ENCODE measurements at places on chromosomes 5 and 9. TPM values are rescaled to one million over a fixed set of nuclear protein-coding genes. Genes with fewer than 3 reads are reported as not detected.

Gene LCNL1
- 3.5 TPM for total RNA-seq

Gene LCN15
- total RNA-seq = not detected

Gene LRRC19
- not detected for total RNA-seq

Gene FER
- total RNA-seq = 27.4 TPM

Gene IL31RA
- total RNA-seq = 0.43 TPM

Gene ADGRD2
- total RNA-seq = not detected

Gene SLC1A3
- 1.3 TPM for total RNA-seq

Gene PCDHA9
- under 0.01 TPM for total RNA-seq

Gene PCA3
- total RNA-seq = not detected

Gene PCSK1
- under 0.01 TPM for total RNA-seq

GRCh38 chr9:81074221-81074620 lies 615.1 kb downstream of the TLE1 start:
- no peak for DNase-seq

DNA sequence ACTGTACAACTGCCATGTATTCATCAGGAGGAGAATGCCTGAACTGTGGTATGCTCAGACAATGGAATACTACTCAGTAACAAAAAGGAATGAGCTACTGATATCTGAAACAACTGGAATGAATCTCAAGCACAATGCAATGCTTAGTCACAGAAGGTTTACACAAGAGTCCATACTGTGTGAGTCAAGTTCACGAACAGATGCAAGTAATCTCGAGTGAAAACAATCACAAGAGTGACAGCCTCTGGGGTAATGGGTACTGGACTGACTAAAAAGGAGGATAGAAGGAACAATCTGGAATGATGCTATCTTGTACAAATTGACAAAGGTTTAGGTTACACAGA lies 19.5 kb upstream of the GOLGA1 start:
- peak; percentile 39 for DNase-seq

DNA sequence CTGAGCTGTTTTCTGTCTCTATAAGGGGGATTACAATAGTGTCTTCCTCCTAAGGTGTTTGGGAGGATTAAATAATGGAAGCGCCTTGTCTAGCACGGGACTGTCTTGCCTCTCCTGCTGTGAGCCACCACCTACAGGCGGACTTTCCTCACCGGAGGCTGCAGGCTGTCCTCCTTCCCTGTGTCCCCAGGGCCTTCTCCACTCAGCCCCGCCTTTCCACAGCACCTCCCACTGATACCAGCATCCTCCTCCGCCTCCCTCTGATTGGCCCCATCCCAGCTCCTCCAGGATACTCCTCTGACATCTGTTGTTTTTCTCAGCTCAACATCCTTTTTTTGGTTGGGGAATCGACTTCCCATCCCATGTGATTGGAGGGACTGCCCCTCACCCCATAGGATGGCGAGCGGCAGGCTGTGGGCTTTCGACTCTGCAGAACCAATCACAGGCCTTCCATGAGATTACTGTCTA lies 851 bp upstream of the ZDHHC12 start:
- peak; percentile 86 for DNase-seq

DNA sequence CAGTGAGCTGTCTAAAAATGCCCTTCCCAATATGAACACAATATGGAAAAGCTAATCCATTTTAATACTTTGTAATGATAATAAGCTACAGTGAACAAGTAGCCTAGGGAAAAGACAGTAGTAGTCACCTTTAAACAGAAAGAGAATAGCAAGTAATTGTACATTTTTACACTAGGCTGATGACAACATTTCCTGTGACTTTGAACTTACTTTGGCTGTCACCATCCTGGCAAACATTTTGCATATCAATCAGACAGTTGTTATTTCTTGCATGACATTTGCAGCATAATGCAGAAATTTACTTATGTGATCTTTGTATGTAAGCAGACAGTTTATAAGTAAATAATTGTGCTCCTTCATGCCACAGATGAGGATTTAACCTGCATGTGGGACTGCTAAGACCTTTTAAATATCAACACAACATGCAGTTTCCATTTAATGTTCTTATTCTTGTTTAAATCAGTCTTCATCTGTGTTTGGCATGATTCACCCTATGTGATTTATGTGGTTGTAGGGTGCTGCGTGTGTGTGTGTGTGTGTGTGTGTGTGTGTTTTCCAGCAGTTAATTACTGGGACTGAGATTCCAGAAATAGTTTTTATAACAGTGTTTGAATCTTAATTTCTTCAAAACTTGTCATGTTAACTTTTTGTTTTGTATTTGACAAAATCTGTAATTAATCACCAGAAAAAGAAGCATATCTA lies 997.1 kb upstream of the ARRDC3 start:
- peak; percentile 19 for DNase-seq

- DNase-seq = no peak
These were observed 16.7 kb downstream of the GPBP1 start for GRCh38 chr5:57190593-57190992.

DNA sequence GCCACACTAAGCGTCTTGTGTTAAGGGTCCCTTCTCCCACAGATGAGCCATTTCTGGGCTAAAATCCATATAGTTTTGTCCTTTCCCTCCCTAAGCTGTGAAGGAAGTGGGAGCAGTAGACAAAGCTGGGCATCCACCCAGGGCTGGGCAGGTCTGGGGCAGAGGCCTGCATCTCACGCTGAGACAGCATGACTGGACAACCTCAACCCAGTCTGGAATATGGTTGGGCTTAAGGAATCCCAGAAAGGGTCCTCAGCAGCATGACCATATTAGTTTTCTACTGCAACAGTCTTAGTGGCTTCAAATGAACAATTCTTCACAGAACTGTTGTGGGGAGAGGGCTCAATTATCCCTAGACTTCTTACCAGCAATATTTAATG lies 173.8 kb downstream of the AUH start:
- DNase-seq = no peak

DNA sequence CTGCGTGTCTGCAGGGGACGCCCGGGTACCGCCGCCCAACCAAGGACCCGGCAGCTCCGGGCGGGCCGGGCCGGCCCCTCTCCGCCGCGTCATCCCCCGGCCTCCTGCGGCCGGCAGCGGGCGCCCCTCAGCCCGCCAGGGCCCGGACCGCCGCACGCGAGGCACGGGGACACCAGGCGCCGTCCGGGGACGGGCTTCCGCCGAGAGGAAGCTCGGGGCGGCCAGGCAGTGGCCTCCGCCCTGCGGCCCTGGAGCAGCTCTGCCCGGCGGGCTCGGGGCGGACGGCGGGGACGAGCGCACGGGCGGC lies 373 bp downstream of the FBXW5 start:
- DNase-seq = peak; percentile 65

DNA sequence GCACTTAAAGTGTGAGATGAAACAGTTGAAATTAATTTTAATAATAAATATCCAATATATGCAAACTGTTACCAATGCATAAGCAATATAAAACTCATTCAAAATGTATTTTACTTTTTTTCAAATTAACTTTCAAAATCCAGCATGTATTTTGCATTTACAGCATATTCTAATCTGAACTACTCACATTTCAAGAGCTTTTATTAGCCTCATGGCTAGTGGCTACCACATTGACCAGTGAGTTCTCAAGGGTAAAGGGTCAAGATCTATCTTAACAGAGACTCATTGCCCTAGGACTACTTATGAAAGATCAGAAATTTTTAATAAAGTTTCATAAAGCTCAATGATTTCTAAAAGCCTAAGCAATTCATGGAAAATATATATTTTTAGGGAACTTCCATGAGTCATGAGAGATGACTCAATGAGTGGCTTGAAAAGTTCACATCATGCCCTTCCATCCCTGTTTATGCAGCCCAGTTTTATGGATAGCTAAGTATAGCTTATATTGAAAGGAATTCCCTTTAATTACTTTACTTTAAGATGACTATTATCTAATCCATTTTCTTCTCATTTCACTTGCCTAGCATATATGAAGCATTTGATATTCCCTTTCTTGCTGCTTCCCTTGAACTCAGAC lies 608.6 kb downstream of the SLCO4C1 start:
- no peak for DNase-seq

- DNase-seq = peak; percentile 21
These were observed 534.8 kb downstream of the PSAT1 start for GRCh38 chr9:78831726-78832125.

- no peak for DNase-seq
These were observed 123.6 kb downstream of the C5orf15 start for GRCh38 chr5:133844836-133845235.

DNA sequence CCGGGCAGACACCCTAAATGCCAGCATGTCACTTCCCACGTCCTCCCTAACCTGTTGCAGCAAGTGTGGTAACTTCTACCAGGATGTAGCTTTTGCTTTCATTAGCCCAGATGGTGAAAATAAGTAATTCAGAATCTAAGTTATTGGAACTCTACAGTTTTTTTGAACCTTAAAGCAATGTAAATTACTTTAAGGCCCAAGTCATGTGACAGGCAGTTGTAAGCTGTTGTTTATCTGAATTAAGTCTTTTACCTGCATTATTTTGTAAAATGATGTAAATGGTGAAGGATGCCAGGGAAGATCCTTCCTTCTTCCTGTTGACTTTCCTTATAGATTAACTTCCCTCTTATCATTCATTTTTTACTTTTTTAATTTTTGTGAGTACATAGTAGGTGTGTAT lies 670.2 kb downstream of the SEMA5A start:
- DNase-seq = no peak

DNA sequence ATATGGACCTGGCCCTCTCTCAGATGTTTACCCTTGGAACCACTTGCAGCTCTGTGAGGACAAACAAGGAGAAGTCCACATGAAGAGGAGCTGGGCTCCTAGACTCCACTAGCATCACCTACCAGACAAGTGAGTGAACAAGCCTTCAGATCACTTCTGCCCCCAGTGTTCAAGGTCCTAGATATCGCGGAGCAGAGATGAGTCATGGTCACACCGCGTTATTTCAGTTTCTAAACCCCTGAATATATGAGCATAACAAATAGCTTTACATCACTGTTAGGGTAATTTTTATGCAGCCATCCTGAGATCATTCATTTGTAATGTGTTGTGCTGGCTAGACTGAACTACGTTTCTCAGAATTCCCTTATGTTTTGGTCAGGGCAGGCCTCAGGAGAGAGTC lies 77.0 kb upstream of the DAP start:
- no peak for DNase-seq

DNA sequence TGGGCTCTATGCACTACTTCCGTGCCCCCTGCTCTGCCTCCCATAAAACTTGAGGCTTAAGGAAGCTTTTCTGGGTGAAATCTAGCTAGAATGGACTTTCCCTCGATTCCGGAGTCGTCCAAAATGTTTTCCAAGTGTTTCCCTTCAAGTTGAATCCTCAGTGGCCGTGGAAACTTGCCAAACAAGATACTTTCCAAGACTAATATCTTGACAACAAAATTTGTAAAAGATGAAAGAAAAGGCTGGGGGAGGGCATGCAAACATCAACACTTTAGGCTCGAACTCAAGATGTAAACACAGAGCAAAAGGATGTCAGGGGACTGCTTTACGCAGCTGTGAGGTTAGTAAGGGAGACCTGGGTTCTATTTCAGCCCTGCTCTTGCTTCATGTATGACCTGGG lies 482.8 kb upstream of the KLF4 start:
- DNase-seq = peak; percentile 47

GRCh38 chr5:88873447-88873846 lies 9.5 kb downstream of the MEF2C start:
- DNase-seq = no peak

- DNase-seq = no peak
These were observed 4.1 kb downstream of the AIF1L start for GRCh38 chr9:131100445-131100844.

DNA sequence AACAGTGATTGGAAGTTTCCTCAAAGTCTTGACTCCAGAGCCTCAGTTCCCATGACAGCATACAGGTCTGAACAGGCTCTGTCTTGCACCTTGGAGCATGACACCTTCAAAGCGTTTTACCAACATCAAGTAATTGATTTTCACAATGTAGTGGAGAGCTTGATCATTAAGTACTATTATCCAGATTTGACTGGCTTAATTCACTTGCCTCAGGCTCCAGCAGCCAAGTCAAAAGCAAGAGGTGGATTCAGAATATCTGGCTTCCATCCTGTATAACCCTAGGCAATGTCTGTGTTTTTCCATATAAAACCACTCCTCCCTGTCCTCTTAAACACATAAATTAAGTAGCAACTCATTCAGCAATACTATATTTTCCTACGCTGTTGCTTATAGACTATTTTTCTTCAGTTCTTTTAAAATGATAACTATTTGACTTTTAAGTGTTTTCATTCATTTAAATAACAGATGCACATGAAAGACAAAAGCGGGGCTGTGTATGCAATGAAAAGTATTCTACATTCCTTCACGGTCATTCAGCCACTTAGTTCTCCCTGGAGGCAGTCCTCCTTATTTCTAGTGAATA lies 150.8 kb upstream of the RANBP3L start:
- no peak for DNase-seq

DNA sequence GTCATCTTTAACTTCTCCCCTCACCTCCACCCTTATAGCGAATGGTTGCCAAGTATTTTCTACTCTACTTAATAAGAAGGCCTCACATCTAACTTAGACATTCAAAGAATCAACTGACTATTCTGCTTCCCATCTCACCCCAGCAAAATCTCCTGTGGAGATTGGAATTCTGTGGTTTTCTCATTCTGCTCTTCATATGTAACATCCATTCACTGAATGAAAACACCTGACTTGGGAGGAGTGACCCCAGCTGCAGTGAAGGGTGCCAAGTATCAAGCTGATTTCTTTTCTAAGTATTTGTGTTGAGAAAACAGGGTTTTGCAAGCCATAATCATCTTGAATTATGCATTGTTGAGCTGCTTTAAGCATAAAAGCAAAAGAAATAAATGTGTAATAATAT lies 42.5 kb upstream of the TAF1L start:
- DNase-seq = no peak

- DNase-seq = no peak
These were observed 74.3 kb upstream of the STXBP1 start for GRCh38 chr9:127537792-127538191.

DNA sequence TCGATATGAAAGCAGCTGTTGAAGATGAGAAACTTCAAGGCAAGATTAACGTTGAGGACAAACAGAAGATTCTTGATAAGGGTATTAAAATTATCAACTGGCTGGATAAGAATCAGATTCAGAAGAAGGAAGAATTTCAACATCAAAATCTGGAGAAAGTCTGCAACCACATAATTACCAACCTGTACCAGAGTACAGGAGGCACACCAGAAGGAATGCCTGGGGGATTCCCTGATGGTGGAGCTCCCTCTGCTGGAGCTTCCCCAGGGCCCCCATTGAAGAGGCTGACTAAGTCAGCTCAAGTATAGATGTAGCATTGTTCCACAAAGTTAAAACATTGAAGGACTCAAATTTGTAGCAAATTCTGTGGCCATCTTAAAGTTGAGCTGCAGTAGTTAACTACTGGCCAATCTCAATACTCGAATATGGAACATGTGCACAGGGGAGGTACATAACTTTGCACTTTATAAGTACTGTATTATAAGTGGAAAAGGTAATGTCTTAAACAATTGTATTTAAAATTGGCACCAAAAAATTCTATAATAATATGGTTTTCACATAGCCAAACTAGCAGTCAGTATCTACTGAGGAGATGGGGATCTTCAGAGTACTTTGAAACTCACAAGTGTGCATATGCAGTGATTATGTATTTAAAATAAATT lies 237.5 kb downstream of the CHSY3 start:
- peak; percentile 41 for DNase-seq

- no peak for DNase-seq
These were observed 50.7 kb downstream of the DBH start for GRCh38 chr9:133686642-133687575.

Data from fibroblast of villous mesenchyme (primary cell).